ENCODE measurements at places on chromosomes 4 and X.

DNA sequence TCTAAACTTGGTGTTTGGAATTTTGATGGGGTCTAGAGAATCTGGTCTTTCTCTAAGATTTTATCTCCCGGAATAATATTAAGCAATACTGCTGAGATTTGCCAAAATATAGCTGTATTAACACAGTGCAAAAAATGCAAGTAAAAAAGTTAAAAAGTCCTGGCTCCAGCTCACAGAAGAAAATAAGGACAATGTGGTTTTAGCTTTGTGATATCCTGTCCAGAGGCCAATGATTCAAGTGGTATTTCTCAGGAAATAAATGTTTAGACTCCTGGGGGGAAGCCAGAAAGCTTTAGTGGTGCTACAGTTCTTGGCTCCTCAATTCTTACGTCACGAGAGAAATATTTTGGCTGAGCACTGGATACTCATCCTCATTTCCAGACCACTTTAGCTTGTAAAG is 40.9 kb upstream of the IL13RA2 start:
- no peak for DNase-seq

- no peak for DNase-seq
Observed at GRCh38 chrX:40933706-40934425, 151.4 kb upstream of the USP9X start.

DNA sequence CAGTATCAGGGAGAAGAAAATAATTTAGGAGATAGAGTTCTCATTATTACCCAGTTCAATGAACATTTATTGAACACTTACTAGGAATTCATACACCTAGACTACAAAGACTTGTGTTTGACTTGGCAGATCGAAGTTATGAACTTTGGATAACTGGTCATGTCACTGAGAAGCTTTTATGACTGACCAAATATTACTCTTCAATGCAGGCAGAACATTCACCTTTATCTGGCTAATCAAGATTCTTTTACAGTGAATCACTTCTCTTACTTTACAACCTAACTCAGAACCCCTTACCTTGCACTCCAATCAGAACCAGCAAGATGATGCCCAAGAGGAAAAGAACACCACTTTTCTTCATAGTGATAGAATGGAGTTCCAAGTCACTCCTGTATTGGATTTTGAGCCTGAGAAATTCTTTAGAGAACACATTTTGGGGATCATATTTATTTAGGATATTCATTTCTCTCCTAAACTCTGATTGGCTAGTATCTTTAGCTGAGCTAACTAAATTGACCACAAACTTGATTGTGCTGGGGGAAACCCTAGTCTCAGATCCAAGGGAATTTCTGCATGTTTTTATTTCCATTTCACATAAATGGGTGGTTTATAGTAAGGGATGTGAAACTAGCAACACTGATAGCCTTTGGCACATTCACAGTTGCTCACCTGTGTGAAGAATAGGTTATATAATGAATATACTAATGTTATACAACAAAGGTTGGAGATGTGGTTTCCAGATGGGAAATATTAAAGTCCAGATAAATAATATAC is at the start of gene CXCL9:
CXCL9 (minus strand) TSS at position 421 of the 774 bp plus-strand sequence; CDS start at position 361, 60 bp downstream.
- no peak for DNase-seq

DNA sequence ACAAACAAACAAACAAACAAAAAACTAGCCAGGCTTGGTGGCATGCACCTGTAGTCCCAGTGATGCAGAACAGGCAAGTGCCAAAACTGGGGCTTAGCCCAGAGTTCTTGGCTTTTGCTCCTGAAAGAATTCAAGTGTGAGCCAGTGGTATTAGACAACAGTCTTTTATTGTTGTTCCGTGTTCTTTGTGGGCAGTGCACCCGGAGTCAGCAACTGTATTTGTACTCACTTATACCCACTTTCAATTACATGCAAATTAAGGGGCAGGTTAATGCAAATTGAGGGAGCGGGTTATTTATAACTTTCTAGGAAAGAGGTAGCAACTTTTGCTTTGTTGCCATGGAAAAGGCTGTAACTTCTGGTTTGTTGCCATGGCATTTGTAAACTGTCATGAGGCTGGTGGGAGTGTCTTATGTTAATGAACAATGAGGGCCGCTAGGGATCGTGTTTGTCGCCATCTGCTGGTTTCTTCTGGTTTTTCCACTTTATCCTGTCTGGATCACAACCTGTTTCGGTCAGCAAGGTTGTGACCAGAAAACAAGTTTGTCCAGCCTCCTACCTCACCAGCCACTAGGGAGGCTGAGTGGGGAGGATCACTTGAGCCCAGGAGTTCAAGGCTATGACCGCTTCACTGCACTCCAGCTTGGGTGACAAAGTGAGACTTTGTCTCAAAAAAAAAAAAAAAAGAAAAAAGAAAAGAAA is 88.8 kb upstream of the ESX1 start:
- peak; percentile 35 for DNase-seq

DNA sequence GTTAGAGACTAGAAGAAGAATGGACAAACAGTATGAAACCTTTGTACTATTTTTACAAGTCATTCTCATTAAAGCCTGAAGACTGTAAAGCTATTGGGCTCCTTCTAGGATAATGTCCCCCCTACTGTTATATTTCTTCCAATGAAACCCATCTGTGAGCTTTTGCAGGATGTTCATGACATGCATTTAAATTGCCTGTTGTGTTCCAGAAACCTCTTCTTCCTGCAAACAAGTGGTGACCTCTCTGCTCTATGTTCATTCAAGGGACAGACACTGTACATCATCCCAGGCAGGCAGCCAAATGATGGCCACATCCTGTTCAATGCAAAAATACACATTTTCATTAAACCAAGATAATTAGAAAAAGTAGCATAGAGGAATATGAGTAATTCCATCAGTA is 128.0 kb downstream of the C4orf33 start:
- DNase-seq: no peak

DNA sequence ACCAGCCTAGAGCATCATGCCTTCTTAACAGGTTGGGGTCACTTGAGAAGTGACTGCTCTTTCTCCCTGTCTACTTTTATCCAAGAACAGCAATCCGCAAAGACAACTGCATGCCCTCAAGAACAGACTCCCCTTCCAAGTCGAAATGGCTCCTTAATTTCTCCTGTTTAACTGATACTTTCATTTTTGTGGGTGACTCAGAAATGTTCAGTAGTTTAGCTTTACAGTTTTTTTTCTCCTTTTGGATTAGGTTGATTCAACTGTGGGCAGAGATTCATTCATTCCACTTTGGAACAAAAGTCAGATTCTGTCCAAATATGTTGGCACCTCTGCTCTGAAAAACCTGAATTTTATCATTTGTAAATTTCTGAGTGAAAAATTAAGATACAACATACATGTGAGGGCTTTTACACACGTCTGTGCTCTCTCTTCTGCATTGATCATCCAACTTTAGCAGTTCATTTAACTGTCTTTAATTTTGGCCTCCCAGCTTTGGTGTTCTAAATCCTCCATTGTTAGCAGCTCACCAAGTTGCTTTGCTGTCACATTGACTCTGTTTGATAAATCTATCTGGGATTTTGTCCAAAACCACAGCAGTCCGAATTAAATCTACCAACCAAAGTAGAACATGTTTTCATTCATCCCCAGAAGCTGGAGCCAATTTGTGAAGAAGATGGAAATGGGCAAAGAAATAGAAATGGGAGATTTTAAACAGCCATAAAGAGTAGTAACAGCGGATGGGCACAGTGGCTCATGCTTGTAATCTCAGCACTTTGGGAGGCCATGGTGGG is 50.0 kb downstream of the HOPX start:
- no peak for DNase-seq

DNA sequence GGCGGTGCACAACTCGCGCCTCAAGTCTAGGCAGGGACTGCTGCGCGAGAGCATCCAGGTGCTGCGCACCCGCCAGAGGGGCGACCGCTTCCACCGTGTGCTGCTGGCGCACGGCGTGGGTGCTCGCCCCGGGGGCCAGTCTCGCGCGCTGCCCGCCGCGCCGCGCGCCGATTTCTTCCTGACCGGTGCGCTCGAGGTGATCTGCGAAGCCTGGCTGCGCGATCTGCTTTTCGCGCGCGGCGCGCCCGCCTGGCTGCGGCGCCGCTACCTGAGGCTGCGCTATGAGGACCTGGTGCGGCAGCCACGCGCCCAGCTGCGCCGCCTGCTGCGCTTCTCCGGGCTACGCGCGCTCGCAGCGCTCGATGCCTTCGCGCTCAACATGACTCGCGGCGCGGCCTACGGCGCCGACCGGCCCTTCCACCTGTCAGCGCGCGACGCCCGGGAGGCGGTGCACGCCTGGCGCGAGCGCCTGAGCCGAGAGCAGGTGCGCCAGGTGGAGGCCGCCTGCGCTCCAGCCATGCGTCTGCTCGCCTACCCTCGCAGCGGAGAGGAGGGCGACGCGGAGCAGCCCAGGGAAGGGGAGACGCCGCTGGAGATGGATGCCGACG is 1.3 kb downstream of the CHST7 start:
- peak; percentile 45 for DNase-seq

GRCh38 chr4:95027905-95028618 is 270.3 kb downstream of the BMPR1B start:
- DNase-seq: no peak

GRCh38 chr4:108702960-108703359 is 52.6 kb downstream of the OSTC start:
- DNase-seq: no peak

DNA sequence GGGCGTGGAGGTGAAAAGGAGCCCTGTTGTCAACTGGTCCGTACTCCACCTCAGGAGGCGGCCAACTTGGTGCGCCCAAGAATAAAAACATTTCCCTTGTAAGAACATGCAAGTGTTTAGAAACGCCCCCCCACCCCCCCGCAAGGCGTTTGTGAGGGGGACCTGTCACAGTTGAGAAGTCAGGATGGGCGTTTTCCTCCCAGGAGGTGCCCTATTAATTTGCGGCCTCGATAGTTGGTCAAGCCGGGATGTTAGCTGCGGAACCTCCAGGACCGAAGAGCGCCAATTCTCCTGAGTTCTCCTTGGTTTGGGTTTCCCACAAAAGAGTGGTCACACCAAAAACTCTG is 651 bp upstream of the SAP30 start:
- peak; percentile 73 for DNase-seq

GRCh38 chr4:126560794-126561193 is 1072.0 kb upstream of the INTU start:
- DNase-seq: no peak

GRCh38 chr4:32087211-32087610 is 1367.0 kb downstream of the PCDH7 start:
- no peak for DNase-seq

DNA sequence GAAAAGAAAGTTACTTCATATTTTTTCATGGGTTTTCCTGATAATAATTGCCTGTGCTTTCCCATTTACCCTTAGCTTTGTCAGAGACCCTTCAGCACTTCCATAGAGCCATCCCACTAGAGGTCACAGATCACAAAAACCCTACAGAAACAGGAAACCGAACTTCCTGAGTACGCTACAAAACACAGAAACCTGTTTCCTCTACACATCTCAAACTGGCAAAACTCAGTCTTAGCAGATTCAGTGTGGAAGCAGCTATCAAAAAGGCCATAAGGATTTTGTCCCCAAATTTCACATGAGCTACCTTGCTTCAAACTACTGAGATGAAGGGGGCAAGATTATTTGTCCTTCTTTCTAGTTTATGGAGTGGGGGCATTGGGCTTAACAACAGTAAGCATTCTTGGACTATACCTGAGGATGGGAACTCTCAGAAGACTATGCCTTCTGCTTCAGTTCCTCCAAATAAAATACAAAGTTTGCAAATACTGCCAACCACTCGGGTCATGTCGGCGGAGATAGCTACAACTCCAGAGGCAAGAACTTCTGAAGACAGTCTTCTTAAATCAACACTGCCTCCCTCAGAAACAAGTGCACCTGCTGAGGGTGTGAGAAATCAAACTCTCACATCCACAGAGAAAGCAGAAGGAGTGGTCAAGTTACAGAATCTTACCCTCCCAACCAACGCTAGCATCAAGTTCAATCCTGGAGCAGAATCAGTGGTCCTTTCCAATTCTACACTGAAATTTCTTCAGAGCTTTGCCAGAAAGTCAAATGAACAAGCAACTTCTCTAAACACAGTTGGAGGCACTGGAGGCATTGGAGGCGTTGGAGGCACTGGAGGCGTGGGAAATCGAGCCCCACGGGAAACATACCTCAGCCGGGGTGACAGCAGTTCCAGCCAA is at the start of gene MMRN1:
MMRN1 (plus strand) TSS at position 206 of the 902 bp plus-strand sequence; CDS start at position 324, 118 bp downstream.
- no peak for DNase-seq

DNA sequence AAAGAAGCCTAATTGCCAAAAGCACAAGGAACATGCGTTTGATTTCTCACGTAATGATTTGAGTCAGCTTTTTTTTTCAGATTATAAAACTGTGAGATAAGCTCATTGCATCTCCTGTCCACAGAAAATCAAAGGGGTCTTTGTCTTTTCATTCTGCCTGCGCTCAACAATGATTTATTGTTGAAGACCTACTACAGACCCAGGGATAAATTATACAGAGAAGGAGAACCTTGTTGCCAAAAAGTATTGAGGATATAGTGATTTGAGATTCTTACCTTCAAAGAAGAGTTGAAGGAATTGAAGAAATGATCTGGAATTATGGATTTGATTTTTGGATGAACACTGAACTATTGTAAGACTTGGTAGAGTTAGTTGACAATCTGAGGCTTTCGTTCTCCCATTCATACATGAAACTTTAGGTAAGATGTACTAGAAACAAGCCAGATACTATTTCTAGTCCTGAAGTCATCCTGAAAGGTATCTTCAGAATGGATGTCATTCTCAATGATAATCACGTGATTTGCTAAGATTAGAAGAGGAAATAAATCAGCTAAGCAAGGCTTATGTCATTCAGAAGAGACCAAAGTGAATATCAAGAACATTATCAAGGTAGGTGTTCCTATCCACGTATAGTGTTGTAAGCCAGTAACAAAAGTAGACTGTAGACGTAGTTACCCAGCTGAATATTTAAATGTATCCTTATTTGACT is 71.1 kb upstream of the SCOC start:
- DNase-seq: no peak

DNA sequence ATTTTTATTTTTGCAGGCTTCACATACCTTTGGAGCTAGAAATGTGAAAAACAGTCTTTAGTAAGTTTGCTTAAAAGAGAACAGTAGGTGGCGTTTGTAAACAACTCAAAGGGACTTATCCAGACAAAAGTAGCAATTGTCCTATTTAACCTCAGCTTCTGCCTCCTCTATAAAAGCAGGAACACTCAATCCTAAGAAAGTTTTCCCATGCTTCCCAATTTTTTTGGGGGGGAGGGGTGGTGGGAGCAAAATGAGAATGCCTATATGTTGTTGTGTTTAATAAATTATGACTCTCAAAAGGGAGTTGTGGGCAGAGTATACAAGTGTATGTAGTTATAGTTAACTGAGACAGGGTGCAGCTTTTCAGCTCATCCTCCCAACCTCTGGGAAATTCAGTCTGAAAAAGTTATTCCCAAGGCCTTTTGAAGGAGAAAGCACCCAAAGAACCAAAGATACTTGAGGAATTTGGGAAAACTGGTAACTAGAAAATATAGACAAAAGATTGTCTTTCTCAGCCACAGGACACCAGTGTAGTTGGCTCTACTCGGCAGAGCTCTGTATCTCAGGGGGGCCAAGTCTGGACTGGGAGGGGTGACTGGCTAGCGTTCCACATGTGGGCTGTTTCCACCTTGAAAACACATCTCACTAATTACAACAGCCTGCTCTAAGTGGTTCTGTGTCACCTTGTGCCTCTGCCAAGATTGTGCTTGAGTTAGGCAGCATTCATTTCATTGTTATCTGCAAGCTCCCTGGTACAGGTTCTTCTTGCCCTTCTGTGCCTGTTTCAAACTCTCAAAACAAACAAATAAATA is 2.8 kb downstream of the SFRP2 start:
- no peak for DNase-seq

- no peak for DNase-seq
Observed at GRCh38 chrX:3231766-3232165, 114.7 kb downstream of the MXRA5 start.
